Activated naive CD4-positive, alpha-beta T cell (primary cell): ENCODE measurements at places on chromosomes 7 and 10.

- no peak for DNase-seq
These were observed 87.8 kb upstream of the DUSP5 start for GRCh38 chr10:110409926-110410325.

- DNase-seq: no peak
These were observed 42.4 kb upstream of the NANOS1 start for GRCh38 chr10:118986815-118987790.

DNA sequence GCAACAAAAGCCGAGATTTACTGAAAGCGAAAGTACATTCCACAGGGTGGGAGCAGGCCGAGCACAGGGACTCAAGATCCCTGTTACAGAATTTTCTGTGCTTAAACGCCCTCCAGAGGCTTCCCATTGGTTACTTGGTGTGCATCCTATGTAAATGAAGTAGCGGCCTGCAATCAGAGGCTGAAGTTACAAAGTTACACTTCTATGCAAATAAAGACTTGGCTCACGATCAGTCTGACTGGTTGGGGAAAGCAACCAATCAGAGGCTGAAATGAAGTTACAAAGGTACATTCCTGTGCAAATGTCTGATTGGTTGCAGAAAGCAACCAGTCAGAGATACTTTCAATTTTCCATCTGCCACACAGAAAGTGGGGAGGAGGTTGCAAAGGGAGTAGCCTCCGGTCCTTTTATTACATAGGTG is 4.1 kb downstream of the ACBD7 start:
- DNase-seq: no peak

- DNase-seq: no peak
These were observed 144.2 kb upstream of the GLI3 start for GRCh38 chr7:42381161-42381560.

DNA sequence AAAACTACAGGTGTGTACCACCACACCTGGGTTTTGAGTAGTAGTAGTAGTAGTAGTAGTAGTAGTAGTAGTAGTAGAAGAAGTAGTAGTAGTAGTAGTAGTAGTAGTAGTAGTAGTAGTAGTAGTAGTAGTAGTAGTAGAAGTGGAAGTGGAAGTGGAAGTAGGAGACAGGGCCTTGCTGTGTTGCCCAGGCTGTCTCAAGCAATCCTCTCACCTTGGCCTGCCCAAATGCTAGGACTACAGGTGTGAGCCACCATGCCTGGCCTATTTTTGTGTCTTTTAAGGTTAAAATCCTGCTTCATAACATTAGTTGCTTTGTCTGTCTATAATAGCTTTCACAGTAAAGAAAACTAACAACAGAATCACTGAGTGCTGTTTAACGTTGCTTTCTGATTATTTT is 111.7 kb downstream of the PODXL start:
- no peak for DNase-seq
